Suppressor macrophage treated with lipopolysaccharide for 4 hours (primary cell): ENCODE measurements at places on chromosomes 12 and 14.
A peak's percentile ranks its signal among the peaks of the same experiment; 100 is the strongest.

- no peak for DNase-seq
Measured at GRCh38 chr12:76990716-76991115, 74.7 kb downstream of the E2F7 start.

- no peak for DNase-seq
Measured at GRCh38 chr14:32932302-32932913, 6.3 kb upstream of the NPAS3 start.

GRCh38 chr12:101455685-101456084 lies 19.5 kb upstream of the SPIC start:
- no peak for DNase-seq

DNA sequence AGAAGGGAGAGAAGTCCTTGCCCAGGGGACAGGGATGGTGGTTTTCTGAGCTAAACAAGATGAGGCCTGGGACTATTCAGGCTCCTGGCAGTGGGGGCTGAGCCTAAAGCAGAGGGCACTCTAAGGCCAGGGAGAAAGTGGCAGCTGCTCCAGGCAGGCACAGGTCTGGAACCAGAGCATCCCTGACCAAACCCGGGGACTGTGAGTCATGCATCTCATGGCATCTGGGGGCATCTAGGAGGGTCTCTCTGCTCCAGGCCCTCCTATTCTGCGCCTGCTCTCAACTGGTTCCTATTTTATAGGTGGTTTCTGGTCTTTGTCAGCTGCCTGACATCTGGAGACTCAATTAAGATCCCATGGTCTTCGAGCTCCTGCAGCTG lies 11.6 kb downstream of the KRT7 start:
- no peak for DNase-seq

DNA sequence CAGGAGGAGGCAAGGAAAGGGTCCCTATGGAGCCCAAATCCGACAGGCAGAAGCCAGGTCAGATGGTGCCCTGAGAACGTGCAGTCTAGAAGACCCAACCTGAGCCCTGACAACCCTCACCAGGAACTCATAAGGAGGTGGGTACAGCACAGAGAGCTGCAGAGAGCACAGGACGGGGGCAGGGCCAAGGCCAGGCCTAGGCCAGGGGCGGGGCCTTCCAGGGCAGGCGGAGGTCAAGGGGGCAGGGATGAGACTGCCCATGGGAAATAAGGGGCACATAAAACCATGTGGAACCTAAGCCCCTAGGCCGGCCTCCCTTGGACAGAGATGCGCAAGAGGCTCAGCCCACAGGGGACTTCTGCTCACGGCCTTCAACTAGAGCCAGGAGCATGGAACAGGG lies 45.1 kb downstream of the SSH1 start:
- DNase-seq = no peak

DNA sequence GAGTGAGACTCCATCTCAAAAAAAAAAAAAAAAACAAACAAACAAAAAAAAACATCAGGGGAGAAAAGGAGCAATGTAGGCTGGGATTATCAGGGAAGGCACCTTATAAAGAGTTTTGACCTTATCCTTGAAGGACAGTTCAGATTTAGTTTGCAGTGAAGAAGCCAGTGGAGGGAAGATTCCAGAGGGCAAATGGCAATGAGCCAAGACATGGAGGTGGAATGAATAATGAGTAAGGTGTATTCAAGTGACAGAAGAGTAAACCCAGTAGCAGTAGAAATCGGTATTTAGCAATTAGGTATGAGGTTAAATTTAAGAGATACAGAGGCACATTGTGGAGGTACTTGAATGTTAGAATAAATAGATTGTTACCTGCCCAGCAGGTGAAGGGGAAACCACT lies 2.2 kb upstream of the DUSP16 start:
- DNase-seq = no peak

DNA sequence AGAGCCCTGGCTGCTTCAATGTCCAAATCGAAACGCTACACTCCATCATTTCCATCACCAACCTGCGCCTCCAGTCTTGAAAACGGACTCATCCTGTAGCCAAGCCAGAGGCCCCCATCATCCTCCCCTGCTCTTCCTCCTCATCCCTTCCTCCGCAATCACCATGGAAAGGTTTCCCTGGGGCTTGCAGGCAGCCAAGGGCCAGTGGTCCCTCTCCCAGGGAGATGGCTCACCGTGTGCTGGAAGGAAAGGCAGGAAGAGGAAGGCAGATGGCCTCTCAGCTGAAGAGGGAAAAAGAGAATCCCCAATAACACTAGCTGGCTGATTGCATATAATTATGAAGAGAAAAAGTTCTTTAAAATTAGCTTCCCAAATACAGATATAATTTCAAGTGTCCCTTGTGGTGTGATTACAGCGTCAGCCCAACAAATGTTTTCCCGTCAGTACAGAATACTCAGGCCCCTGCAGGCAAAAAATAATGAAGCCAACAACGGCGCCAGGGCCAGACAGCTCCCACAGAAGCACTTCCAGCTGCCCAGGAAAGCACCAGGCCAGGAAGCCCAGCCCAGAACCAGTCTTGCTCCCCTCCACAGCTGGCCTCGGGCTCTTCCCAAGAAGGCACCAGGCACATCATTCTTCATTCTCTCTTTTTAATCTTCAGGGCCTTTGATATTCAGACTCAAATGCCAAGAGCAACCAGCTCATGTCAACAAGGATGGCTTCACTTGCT lies 24.7 kb downstream of the ITPK1 start:
- DNase-seq = no peak

GRCh38 chr14:99156090-99156425 lies 115.9 kb downstream of the BCL11B start:
- DNase-seq = no peak

DNA sequence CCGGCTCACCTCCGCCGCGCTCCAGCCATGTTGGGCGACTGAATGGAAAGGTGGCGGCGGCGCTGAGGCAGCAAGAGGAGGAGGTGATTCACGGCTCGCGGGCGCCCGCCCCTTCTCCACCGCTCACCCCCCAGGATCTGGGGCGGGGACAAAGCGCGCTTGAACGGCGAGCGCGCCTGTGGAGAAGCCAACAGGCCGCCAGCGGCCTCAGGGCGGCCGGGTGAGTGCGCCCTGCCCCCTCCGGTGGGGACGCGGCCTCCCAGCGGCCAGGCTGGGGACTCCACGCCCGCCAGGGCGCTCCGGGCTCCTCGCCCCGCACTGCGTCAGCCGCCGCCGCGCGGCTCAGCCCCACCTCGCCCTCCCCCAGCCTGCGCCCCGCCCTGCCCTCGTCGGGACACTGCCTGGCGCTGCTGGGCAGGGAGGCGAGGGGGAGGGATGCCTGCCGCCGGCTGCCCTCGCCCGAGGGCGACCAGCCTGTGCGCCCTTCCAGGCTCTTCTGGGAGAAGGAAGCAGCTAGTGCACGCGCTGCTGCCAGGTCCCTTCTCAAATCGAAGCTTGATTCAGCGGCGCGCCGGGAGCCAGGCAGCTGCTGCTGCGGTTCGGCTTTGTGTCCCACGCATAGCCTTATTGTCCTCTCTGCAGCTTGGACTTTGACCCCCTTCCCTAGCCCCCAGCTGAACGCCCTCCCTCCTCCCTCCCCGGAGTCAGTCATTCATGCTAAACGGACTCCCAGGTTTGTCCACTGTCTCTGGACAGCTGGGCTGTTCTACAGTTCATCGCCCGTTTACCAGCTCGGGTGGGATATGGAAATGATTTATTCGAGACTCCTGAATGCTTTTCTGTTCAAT lies at the start of gene KIF21A:
TSS of gene KIF21A (minus strand) at position 40 of the 848 bp plus-strand sequence. CDS start 150 bp downstream, outside the sequence.
- peak; percentile 93 for DNase-seq

- DNase-seq = peak; percentile 46
Measured at GRCh38 chr12:3897371-3897971, 24.3 kb upstream of the PARP11 start.

GRCh38 chr12:132501204-132501940 lies 11.4 kb downstream of the FBRSL1 start:
- no peak for DNase-seq

DNA sequence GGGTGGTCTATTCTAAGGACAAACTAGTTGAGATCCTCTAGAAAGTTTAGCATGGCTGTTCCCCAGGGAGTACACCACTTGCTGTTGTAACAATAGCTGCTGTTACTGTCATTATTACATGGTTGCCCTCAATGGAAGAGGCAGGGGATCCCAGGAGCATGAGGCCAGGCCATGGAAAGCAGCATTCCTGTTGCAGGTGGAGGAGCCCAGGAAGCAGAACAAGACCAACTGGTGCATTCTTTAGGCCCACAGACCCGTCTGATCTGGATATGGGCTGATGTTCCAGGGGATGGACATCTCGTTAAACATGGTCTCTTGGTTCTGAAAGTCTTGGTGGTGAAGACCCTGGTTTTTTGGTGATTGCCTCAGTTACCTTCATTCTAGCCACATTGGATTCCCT lies 109.2 kb upstream of the WSCD2 start:
- DNase-seq = no peak

DNA sequence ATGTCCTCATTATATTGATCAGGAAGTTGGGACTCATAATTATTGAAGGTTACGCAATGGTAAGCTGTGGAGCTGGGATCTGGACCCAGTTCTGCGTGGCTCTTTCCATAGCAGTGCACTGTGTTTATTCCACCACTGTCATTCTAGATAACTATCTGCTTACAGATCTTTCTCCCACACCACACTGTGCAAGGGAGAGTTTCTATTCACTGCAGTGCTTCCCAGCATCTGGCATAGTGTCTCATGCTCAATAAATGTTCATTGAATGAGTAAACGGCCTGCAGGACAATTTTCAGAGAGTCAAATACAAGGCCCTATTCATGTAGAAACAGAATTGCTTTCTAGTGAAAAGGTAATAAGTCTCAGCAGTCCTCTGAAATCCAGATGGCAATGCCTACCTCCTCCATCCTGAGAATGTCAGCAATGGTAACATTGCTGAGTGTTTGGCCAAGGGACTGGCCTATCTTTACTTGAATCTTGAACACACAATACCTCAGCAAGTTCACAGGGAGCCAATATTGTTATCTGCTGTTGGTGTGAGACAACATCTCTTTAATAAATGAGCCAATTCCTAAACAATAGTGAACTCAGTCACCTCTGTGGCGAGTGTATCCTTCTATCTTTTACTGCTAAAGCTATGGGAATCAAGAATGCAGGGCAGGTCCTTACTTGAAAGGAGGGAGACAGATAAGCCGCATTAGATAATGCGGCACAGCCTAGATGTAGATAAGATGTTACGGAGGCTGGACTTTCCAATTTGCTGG lies 332.4 kb upstream of the PRICKLE1 start:
- no peak for DNase-seq

GRCh38 chr12:119940897-119941296 lies 48.1 kb upstream of the BICDL1 start:
- no peak for DNase-seq

- no peak for DNase-seq
Measured at GRCh38 chr12:118866346-118866745, 115.0 kb upstream of the SRRM4 start.

DNA sequence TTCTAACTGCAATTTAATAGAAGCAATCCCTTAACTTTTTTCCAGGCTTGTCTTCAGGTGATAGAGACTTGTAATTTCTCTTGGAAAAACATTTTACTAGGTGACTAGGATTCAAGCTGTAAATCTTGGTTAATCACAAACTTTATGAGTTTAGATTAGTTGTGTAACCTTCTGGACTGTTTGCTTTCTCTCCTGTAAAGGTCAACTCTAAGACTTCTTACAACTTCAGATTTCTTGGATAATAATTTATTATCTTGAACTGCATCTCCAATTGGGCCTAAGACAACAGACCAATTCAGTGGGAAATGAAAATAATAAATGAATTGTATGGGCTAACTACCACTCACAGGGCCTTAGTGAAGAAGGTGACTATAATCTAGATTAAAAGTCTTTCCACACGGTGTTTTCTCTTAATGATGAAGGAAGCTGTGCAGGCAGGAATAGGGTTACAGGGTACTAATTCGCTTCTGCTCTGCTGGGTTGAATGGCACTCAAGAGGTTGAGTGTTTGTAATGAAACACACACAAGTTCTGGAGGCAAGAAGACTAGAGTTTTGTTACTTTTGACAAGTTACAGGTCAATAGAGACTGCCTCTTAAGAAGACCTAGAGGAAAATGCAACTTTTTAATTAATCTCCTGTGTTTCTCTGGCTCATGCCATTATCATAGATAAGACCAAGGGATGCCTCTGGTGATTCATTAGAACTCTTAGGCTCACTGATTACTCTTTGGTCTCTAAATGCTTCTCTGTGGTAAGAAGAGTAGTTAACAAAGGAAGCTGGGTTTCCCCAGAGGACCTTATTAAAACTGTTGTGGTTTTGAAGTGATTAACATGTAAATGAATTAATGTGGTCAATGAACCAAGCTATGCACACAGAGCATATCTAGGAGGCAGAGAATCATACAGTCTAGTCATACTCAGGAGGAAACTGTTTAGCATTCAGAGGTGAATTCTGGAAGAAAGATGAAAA lies 30.0 kb upstream of the OR4E1 start:
- no peak for DNase-seq

DNA sequence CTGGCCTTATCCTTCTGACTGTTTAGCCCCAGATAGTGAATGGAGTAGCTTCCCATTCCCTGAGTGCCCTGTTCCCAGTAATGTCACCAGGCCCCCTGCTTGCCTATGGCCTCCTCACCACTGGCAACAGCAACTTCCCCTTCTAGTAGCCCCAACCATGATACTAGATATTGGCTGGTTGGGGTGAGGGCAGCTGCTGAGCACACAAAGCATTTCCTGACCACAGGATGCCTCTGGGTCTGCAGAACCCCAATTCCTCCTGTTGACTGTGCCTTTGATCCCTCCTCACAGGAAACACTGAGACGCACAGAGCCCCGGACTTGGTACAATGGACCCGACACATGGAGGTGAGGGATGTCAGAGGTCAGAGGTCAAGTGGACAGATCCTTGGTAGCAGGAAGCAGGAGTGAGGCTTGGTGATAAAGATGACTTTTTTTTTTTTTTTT lies 597 bp downstream of the SOAT2 start:
- DNase-seq = peak; percentile 62

DNA sequence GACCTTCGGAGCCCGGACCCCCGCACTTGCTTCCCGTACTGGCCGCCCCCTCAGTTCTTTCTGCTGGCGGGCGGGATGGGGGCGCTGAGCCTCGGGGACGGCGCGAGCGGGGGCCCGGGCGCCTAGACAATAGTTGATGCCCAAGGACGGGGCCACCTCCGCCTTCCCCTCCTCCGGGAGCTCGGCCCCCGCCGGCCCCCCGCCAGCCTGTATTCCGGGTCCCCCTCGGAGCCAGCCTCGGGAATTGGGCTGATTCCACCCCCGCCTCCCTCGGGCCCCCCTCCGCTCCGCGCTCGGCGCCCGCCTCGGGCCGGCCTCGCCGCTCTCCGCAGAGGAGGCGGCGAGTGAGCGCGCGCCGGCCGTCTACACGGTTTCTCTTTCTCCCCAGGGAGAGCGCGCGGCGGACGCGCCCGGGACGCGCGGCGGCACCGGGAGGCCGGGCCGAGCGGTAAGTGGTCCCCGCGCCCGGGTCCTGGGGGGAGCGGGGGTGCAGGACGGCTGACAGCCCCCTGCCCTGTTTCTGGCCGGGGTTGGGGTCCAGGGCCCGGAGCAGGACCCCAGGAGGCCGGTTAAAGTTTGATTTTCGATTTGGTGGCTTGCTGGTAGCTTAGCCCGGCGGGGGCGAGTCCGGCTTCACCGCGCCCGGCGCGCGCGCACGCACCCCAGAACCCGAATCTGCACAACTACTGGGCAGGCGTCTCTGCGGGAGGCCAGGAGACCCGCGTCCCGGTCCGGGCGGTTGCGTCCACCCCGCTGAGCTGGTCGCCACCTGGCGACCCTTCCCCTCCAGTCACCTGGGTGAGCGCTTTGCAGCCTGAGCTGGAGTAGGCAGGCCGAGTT lies 413.7 kb downstream of the PCNX1 start:
- DNase-seq = peak; percentile 79
